ENCODE measurements at places on chromosomes 12 and 14. TPM values are rescaled to one million over a fixed set of nuclear protein-coding genes. Genes with fewer than 3 reads are reported as not detected.

Gene TMEM233
- total RNA-seq = 1.2 TPM

Gene SLCO1C1
- total RNA-seq = 3.0 TPM

Gene TRMT5
- total RNA-seq = 13.4 TPM

Gene TMEM229B
- total RNA-seq = 1.7 TPM

- no peak for DNase-seq
These were observed 17.2 kb upstream of the SLC35F4 start for GRCh38 chr14:57883061-57883460.

Gene GYS2
- not detected for total RNA-seq

- DNase-seq = no peak
These were observed 32.6 kb downstream of the MOK start for GRCh38 chr14:102272392-102272791.

DNA sequence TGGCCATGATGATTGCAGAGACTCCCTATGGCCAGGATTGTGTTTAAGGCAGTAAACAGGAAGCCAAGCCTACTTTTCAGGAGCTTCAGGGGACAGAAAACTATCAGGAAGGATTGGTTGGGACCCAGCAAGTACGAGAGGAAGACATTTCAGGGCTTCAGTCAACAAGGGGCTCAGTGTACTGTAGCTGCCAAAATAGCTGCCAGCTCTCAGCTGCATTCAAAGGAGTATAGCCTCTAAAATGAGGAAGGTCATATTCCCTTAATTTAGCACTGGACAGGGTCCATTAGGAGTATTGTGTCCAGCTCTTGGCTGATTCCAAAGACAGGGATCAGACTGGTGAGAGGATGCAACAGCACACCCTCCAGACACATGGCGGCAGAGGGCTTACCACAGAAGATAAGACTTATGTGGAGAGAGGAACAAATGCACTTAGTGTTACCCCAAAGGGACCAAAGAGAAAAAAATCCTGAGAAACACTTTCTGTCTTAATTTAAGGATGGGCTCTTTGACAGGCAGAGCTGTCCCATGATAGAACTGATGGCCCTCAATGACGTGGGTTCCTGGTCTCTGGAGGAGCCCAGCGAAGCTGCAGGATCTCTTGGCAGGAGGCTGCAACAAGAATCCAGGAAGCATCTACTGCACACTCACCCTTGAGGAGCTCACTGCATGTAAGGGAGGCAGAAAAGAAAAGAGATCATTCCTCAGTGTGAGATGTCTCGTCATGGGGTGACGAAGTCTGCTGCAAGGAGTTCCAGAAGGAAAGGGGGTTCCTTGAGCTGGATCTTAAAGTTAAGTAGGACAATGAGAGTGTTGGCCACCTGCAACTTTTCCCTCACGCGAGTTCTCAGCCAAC is 14.8 kb downstream of the BDKRB1 start:
- no peak for DNase-seq

- no peak for DNase-seq
These were observed 43.6 kb downstream of the LGMN start for GRCh38 chr14:92704821-92705220.

DNA sequence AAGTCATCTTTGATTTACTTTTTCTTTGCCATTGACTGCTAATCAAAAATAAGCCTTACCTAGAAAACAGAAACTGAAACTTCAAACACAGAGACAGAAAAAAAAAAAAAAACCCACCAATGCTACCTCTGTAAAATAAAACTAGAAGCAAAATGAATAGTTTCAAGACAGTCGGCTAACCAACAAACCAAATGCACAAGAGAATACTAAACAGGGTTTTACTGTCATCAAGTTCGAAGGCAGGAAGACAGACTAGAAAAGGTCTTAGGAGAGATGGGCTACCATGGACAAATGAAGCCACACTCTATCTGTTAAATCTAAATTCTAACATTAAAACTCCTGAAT is 59.5 kb downstream of the SEL1L start:
- DNase-seq = no peak

Gene PTPN6
- 31.4 TPM for total RNA-seq

Gene EXD2
- 21.0 TPM for total RNA-seq

DNA sequence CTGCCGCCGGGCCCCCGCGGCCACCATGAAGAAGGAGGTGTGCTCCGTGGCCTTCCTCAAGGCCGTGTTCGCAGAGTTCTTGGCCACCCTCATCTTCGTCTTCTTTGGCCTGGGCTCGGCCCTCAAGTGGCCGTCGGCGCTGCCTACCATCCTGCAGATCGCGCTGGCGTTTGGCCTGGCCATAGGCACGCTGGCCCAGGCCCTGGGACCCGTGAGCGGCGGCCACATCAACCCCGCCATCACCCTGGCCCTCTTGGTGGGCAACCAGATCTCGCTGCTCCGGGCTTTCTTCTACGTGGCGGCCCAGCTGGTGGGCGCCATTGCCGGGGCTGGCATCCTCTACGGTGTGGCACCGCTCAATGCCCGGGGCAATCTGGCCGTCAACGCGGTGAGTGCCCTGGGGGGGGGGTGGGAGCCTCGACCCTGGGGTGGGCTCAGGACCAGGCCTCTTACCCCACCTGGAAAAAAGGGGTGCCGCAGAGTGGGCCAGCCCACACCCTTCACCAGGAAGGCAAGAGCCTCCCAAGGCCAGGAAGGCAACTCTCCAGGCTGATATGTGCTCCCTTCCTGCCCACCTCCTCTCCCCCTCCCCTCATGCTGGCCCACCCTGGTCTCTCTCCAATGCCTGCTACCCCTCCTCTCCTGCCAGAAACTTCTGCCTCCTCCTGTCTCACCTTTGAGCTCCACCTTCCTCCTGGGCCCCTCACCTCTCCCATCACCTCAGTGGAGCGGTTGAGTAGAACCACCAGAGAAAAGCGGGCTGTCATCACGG is 507 bp downstream of the AQP5 start:
- DNase-seq = no peak

GRCh38 chr12:49059299-49060171 is 1.1 kb downstream of the KMT2D start:
- DNase-seq = peak; percentile 84

DNA sequence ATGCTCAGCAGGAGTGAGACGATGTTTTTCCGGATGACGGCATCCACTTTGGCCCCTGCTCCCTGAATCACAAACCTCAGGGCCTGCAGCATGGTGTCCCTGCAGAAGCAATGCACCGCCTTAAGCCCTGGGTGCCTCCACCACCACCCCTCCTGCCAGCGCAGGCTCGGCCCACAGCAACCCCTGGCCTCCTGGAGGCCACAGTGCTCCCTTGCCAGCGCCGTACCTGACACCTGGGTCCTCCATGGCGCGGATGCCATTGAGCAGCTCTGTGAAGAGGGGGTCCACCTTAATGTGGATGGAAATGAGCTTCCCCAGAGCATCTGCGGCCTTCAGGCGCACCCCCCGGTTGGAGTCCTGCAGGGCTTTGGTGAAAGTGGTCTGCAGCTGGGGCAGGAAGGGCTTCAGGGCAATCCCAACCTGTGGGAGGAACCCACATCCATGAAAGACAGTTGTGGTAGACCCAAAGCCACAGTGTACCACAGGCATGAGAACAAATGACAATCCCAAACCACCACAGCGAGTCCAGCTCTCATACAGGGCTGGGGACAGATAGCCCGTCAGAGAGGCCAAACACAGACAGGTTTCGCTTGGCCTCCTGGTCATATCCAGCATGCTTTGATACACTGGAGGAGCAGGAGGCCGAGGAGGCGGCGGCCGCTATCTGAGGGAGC is 17.9 kb upstream of the RAB35 start:
- no peak for DNase-seq

All from posterior vena cava (tissue), 2 donors.